ENCODE measurements at places on chromosomes 16 and 17. TPM values are rescaled to one million over a fixed set of nuclear protein-coding genes. Genes with fewer than 3 reads are reported as not detected.

The MYH8 gene
- not detected for total RNA-seq

The CTRB2 gene
- 0.43 TPM for total RNA-seq

DNA sequence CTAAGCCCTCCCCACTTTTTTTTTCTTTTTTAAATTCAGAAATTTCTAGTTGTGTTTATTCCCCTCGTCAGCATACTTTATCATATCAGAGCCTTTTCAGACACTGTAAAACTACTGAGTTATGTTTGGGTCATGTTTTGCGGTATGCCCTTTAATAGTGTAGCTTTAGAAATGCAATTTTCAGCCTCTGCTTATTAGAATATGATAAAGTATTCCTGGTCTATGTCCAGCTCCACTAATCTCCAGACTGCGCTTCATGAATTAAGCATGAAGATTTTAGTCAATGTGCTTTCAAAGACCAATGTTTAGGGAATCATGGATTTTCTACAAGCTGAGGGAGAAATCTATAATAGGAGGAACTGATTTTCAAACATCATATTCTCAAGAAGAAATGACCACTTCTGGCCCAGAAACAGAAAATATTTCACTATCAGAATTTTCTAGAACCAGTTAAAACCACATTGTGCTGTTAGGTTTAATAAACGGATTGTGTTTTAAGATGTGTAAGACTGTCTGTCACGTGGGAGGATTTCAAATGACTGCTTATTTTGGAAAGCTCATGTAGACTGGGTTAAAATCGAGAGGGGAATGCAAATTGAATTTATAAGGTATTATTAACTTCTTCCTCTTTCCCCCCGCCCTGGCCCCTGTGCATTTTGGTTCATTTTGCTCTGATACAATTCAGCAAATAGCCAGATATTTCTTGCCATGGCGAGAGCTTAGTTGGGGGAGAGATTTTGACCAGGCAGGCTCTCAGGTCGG, 498.5 kb downstream of the WWOX start:
- no peaks in the 10 kb centered on the region for H3K36me3 ChIP-seq
- no peaks in the 10 kb centered on the region for H3K27me3 ChIP-seq
- no peaks in the 10 kb centered on the region for H3K4me1 ChIP-seq

DNA sequence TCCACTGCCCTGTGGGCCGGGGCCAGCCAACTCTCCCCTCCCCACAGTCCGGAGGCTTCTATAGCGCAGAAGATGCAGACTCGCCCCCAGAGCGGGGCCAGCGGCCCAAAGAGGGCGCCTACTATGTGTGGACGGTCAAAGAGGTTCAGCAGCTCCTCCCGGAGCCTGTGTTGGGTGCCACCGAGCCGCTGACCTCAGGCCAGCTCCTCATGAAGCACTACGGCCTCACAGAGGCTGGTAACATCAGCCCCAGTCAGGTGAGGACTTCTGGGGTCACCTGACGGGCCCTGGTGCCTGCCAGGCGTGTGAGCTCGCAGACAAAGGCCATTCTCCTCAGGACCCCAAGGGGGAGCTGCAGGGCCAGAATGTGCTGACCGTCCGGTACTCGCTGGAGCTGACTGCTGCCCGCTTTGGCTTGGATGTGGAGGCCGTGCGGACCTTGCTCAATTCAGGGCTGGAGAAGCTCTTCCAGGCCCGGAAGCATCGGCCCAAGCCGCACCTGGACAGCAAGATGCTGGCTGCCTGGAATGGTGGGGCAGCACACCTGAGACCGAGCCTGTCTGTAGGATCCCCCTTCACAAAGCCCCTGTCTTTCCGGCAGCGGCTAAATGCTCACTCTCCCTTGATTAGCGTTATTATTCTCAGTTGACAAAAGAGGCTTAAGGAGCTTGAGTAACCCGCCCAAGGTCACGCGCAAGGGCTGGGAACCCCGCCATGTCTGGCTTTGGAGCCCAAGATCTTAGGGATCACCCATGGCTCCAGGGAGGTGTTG, 3.9 kb downstream of the SPATA20 start:
- H3K4me1 ChIP-seq: peaks cover 9% of the 10 kb centered on the region
- no peaks in the 10 kb centered on the region for H3K36me3 ChIP-seq
- H3K4me3 ChIP-seq: no peak overlapping the region
- H3K27me3 ChIP-seq: no peaks in the 10 kb centered on the region

Measured in astrocyte (in vitro differentiated cells and primary cell).